ENCODE measurements at places on chromosomes 5 and 9.

- no peak for DNase-seq
Measured at GRCh38 chr5:74938250-74938933, 72.2 kb upstream of the FAM169A start.

GRCh38 chr9:125608489-125609224 lies 98.4 kb downstream of the MAPKAP1 start:
- no peak for DNase-seq

- DNase-seq = no peak
Measured at GRCh38 chr9:95980262-95981125, 105.0 kb downstream of the ERCC6L2 start.

GRCh38 chr9:133004091-133004998 lies 25.9 kb downstream of the GFI1B start:
- DNase-seq = no peak

- no peak for DNase-seq
Measured at GRCh38 chr9:130932255-130933079, 6.6 kb downstream of the FIBCD1 start.

DNA sequence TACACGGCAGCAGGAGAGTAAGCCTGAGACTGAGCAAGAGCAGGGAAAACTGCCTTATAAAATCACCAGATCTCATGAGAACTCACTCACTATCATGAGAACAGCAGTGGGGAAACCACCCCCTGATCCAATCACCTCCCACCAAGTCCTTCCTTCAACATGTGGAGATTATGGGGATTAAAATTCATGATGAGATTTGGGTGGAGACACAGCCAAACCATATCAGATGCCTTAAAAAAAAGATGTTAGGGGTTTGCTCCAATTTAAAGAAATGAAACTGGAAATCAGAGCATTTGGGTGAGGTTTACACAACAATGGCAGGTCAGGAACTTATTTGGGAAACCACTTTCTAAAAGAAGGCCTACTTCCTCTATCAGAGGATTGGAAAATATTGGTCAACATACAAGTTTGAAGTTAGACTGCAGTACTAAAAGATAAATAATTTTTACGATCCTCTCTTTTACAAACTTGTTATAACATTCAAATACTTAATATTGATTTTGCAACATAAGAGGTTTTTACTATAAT lies 105.1 kb downstream of the FBN2 start:
- DNase-seq = no peak

DNA sequence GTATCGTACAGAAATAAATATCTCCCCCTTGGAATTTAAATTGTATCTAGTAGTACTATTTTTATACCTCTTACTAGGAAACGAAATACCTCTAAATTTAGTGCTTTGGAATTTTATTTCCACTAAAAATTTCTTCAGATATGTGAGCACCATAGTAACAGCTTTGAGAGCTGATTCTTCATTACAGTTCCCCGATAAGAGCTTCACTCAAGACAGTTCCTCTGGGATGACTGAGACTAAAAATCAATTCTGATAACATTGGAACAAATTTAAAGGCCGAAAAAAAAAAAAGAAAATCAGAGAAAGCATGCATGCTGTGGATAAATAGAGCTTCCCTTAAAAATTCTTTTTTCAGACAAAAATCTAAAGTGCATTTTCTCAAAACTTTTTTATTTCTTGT lies 68.5 kb upstream of the MEF2C start:
- DNase-seq = no peak

- DNase-seq = no peak
Measured at GRCh38 chr9:17191082-17191481, 56.2 kb downstream of the CNTLN start.

GRCh38 chr5:14326035-14326903 lies 183.1 kb downstream of the TRIO start:
- no peak for DNase-seq

DNA sequence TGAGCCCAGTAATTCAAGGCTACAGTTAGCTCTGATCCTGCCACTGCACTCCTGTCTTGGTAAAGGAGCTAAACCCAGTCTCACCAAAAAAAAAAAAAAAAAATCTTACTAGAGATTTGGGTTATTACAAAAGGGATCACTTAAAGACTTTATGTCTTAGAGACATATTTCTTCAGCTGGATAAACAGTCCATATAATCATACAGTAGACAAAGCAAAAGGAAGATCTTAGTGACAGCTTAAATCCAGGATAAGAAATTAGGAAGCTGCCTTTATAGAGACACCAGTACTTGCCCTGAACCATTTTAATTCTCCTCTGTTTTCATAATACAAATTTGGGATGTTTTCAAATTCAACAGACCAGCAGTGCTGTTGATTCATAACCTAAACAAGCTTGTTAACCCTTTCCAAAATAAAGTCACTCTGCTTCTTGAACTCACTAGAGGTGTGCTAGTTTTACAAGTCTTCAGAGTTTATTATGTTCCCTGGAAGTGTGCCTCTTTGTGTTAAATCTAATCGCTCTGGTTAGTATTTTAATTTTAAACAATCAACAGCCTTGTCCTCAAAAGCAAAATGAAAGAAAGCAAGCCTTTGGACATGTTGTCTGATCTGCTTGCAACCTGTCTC lies 255.5 kb downstream of the ARRDC3 start:
- DNase-seq = no peak

- no peak for DNase-seq
Measured at GRCh38 chr9:132146039-132146438, 15.8 kb upstream of the NTNG2 start.

- no peak for DNase-seq
Measured at GRCh38 chr9:129930743-129931142, 95.5 kb downstream of the USP20 start.

- no peak for DNase-seq
Measured at GRCh38 chr9:81772144-81772543, 82.8 kb upstream of the TLE1 start.

DNA sequence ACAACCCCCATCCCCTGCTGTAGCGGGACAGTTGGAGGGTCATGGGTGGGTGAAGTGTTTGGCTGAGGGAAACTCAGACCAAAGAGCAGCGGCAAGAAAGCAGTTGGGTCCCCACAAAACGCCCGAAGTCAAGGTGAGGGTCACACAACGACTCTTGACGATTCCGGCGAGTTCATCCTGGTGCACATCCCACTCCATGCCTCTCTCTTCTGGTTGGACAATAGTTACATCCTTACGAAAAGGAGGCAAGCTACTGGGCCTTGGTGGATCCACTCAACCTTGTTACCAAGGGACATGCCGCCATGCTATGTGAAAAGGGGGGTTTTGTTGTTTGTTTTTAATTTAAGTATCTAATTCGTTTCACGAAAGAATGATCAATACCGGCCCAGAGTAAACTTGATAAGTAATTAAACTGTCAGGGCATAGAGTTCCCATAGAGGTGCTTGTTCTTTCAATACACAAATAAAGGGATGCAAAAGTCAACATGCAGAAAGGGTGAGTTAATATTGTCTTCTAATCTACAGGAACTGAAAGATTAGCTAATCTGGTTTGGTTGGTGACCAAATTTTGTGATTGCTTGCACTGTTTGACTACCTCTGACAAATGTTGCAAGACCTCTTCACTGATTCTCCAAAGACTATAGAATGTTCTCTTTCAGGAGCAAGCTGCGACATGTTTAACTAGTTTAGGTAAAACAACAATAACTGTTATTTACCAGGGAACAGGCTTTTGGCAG lies 732 bp upstream of the SMIM15 start:
- no peak for DNase-seq

- DNase-seq = no peak
Measured at GRCh38 chr5:141528291-141528984, 39.6 kb downstream of the PCDHGC5 start.

GRCh38 chr5:146667633-146668272 lies 151.8 kb upstream of the GPR151 start:
- no peak for DNase-seq

DNA sequence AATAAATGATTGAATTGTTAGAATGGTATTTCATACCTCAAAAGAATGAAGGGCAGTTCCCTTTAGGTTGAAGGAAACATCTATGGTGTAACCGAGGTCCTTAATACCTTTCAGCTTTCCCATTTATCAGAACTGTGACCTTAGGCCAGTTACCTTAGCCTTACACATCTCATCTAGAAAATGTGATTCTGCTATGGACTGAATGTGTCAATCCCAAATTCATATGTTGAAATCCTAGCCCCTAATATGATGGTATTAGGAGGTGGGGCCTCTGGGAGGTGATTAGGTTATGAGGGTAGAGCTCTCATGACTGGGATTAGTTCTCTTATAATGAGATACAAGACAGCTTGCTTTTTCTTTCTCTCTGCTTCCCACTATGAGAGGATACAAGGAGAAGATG lies 441.9 kb downstream of the PLK2 start:
- DNase-seq = no peak

DNA sequence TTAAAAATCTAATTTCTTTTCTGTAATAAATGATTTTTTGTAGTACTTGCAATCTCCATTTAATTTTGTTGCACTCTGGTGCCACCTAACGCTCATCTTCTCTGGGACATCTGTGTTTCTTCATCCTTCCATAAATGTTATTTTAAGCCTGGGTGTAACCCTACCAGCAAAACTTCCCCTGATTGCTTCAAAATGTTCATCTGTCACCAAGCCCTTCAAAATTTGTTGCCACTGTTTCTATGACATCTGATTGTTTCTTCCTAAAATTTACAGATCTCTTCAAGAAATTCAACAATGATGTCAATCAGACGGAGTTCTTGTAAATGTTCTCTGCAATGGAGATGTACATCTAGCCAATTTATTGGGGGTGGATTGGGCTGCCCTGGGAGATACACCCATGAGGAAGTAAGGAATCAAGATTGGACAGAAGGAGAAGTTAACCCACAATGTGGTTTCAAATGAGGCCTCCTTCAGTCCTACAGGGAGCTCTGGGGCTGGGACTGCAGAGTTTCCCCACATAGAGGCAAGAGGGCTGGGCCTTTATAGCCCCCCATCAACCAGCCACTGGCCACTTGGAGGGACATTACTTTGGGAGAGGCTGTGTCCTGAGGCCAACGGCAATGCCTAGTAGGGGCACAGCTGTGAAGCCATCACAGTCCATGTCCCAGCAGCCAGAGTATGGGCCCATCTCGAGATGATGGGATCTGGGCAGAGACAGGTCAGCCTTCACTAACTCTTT lies 23.3 kb downstream of the MCTP1 start:
- DNase-seq = no peak

DNA sequence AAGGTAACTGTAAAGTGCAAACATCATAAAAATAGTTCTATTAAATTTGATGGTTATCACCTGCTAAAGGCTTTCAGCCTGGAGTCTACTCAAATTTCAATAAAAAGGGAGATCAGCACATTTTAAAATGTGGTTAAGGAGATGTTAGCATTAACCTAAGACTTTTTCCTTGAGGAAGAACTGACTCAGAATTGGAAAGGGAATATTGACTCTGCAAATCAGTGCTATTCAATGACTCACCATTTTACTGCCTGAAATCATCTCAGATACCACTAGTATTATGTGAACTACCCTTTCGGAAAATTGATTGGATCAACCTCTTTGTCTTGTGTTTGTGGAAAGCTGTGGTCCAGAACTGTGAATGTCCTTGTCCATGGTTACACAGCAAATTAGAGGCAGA lies 113.3 kb downstream of the ADRB2 start:
- no peak for DNase-seq

DNA sequence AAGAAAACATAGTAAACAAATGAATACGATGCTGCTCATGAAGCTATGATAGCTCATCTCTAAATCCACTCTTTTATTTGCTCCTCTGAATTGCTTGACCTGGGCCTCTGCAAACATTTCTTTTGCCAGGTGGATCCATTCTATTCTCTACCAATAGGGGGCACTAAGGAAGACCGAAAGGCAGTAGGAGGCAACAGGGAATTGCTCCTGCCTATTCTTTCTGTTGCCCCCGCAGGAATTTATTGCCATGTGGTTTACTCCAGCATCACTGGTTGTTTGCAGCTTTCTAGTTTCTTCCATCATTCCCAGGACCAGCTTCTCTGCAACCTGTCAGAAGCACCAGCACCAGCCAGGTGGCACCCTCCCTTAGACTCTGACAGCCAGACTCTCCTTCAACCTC lies 5.3 kb downstream of the GAPT start:
- no peak for DNase-seq
